ENCODE measurements at places on chromosomes 1 and 21.

- peak; percentile 65 for DNase-seq
Observed at GRCh38 chr21:42107881-42108553, 36.9 kb downstream of the UMODL1 start.

DNA sequence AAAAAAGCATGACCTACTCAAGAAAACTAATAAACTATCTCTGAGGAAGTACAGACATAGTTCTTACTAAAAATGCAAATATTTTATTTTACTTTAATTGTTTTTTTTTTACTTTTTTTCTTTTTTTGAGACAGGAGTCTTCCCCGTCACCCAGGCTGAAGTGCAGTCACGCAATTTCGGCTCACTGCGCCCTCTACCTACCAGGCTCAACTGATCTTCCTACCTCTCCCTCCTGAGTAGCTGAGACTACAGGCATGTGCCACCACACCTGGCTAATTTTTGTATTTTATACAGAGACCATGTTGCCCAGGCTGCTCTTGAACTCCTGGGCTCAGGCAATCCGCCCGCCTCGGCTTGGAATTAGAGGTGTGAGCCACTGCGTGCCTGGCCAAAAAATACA, 1263.1 kb downstream of the KCNT2 start:
- DNase-seq, result no peak

GRCh38 chr1:150561254-150561973, 12.2 kb downstream of the ADAMTSL4 start:
- peak; percentile 67 for DNase-seq

GRCh38 chr1:162736184-162736583, 54.3 kb upstream of the HSD17B7 start:
- no peak for DNase-seq

- no peak for DNase-seq
Observed at GRCh38 chr1:182725259-182726255, 41.2 kb upstream of the RGS8 start.

DNA sequence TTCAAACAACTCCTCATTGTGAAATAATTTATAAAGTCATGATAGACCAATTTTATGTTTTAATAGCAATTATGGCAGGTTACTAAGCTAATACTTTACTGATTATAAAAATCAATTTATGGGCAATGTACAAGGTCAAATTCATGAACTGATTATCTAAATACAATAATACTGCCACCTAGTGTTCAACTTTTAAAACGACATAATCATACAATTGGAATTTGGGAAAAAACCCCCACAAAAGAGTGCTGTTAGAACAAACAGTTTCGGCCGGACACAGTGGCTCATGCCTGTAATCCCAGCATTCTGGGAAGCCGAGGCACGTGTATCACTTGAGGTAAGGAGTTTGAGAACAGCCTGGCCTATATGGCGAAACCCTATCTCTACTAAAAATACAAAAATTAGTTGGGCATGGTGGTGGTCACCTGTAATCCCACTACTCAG, 14.0 kb downstream of the GTF2B start:
- no peak for DNase-seq

DNA sequence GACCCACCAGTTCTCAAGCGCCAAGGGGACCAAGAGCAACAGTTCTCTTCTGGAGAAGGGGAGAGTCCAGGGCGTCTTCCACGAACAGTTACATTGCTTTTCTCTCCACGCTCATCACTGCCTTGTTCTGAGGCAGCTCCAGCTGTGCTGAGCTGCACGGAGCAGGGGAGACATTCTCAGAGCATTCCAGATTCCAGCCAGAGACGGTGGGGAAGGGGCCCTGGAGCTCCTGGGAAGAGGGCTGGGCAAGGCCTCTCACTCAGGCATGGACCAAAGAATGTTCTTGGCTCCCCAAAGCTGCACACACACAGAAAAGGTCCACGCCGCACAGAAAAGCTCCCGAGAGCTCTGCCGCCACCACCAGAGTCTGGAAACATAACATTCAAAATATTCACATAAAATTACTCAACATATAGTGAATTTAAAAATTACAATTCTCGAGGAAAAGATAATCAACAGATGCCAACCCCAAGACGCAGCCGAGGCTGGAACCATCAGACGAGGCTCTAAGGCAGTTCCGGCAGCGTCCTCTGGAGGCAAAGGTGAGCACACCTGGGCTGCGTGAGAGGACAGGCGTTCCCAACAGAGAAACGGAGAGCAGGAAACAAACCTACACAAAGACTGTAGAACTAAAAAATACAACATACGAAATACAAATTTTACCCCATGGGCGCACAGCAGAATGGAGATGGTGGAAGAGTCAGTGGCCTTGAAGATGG, 40.5 kb downstream of the UBE2G2 start:
- DNase-seq, result no peak

DNA sequence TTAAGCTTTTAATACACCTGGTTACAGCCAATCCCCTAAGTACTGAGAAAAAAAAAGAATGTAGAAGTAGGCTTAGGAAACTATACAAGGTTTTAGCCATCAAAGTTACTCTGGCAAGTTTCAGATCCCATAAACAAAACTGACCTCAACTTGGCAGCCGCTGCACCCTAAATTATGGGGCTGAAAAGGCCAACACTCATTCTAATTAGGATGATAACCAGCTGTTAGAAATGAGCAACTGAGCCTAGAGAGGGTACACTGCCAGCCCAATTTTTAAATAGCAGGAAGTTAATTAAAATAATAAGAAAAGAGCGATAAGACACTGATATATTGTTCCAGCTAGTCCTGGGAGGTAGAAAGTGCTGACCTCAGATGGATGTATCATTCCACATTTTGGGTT, 105.7 kb upstream of the VAV3 start:
- no peak for DNase-seq

- DNase-seq, result no peak
Observed at GRCh38 chr1:241156231-241156965, 200.6 kb downstream of the RGS7 start.

- no peak for DNase-seq
Observed at GRCh38 chr1:143652187-143652586, 319.6 kb downstream of the FAM72C start.

GRCh38 chr1:18870957-18871356, 11.5 kb upstream of the TAS1R2 start:
- DNase-seq, result no peak

DNA sequence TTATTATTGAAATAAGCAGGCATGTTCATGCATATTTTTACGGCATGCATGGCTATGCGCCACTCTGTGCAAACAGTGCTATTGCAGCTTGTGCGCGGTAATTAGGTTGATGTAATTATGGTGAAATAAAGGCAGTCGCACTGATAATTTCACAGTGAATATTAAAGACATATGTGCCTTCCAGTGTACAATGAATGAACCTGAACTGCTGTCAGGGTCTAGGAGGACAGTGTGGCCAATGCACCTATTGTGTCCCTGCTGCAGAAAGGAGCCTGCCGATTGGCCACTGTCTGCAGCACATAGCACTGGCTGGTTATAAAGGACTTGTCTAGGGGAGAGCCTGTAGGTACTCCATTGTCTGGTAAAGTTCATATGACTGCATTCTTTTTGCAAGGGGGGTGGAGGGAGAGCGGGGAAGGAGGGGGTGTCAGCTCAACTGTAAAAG, 340.4 kb downstream of the USP25 start:
- DNase-seq, result no peak

DNA sequence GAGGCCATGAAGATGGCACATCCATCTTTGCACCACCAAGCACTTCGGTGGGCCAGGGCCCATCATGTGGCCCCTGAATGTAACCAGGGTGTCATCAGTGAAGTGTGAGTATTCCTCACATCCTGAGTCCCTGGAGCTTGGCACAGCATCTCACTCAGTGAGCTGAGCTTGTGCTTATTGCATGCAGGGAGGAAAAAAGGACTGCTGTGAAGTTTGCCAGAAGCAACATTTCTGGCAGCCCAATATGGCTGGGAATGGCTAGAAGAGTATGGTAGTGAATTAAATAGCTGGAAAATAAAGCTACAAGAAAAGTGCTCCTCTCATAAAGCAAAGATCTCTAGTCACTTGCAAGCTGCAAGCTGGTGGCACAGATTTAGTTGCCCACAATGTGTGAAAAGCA, 109.3 kb downstream of the TNFSF18 start:
- DNase-seq, result no peak

- no peak for DNase-seq
Observed at GRCh38 chr1:232508130-232508701, 121.7 kb downstream of the SIPA1L2 start.

DNA sequence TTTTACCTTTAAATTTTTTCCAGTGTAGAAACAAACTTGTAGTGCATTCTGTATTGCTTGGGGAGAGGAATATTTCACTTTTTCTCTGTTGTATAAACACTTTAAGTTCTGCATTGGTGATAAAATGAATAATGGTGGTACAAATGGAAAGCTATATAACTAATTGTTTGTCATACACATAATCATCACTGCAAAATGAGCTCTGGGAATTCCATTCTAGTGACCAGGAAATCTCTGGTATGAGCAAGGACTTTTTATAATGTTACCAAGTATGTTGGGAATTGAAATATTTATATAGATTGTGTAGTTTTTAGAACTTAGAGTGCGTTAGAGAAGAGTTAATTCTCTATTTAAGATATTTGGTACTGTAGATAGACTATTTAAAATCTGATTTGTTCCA, 5.0 kb upstream of the FMN2 start:
- DNase-seq, result no peak

- no peak for DNase-seq
Observed at GRCh38 chr21:34073749-34074282, 438 bp downstream of the MRPS6 start.

DNA sequence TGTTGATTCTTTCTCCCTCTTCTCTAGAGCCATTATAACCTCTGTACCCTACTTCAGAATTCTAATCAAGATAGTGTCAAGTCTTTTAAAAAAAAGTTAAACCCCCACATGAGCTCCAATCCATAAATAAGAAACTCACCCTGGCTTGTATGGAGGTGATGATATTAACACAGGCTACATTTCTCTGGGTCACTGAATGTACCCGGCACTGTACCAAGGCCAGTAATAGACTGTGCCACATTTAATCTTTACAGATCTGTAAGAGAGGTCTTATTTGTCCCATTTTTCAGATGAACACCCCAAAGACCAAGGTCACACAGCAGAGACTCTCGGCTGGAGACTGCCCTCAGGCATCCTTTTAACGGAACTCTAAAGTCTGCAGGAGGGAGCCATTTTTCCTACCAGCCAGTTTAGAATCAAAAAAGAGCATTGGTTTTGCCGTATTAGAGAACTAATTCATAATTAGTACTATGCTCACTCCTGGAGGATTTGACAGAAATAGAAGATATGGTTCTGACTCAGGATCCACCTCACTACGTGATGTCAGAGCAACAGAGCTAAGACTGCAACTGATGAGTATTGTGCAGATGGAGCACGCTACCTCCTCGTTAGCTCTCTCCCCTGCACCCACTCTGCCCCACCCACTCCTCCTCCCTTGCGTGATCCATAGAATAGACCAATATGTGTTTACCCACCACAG, 217.2 kb upstream of the HOOK1 start:
- DNase-seq, result no peak

DNA sequence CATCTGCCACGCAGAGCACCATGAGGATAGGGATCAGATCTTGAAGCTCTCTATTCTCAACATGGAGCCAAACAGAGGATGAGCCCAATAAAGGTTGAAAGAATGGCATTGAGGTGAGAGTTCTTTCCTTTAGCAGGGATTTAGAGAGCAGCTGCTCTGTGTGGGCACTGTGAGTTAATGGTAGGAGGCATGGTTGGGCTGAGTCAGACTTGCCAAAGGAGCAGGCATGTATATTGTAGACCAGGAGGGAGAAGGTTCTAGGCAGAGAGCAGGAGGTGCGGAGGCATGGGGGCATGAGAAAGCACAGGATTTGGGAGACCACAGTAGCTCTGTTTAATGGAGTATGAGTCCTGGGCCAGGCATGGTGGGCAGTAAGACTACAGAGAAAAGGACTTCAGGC, 32.0 kb downstream of the TMEM53 start:
- DNase-seq, result no peak

DNA sequence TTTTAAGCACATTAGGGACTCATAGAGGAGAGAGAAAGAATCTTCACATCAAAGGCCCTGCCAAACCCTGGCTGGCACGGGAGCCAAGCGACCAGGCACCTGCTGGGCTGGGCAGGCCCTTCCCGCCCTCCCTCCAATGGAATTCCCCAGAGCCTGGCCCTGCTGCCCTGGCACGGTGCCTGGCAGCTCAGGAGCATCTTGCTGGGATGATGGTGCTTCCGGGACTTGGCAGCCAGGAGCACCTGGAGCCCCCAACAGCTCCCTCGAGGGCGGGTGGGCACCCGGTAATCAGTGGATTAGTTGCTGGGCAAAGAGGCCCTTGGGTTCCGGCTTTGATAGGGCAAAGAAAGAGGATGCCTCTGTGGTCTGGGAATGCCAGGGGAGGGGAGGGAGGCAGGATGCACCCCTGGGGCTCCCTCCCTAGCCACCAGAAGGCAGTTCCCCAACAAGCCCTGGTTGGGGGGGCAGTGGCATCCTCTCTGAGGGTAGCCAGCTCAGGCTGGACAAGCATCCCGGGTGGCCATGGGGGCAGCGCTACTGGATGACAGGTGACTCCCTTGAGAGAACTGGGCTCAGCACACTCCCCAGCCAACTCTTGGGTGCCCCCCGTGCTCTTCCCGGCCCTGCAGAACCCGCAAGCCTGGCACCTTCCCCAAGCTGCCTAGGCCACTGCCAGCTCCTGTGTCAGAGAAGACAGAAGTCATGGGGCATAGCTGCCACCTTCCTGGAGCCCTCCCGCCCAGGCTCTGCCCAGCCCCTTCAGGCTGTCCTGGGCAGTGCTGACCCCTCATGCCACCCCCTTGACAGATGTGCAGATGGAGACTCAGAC, 26.4 kb downstream of the KRTAP10-1 start:
- DNase-seq, result no peak

- no peak for DNase-seq
Observed at GRCh38 chr1:179966551-179966950, 11.9 kb downstream of the CEP350 start.

GRCh38 chr1:19514391-19514831, 29.1 kb upstream of the CAPZB start:
- DNase-seq, result no peak

- no peak for DNase-seq
Observed at GRCh38 chr1:19817160-19817559, 2.1 kb upstream of the RNF186 start.

GRCh38 chr1:72324451-72324850, 42.1 kb upstream of the NEGR1 start:
- no peak for DNase-seq

- no peak for DNase-seq
Observed at GRCh38 chr1:39488012-39488545, 3.4 kb upstream of the BMP8A start.

Measured in activated naive CD4-positive, alpha-beta T cell (primary cell).